Glutamatergic neuron (in vitro differentiated cells): ENCODE measurements at places on chromosomes 5 and 9. TPM values are rescaled to one million over a fixed set of nuclear protein-coding genes. Genes with fewer than 3 reads are reported as not detected.
A peak's percentile ranks its signal among the peaks of the same experiment; 100 is the strongest.

GRCh38 chr9:134425401-134425800, 99.1 kb downstream of the RXRA start:
- no peaks in the 10 kb centered on the region for H3K36me3 ChIP-seq
- H3K27ac ChIP-seq: no peak overlapping the region
- H3K4me3 ChIP-seq: no peak overlapping the region
- H3K4me1 ChIP-seq: peaks cover 5% of the 10 kb centered on the region
- no peak for DNase-seq

DNA sequence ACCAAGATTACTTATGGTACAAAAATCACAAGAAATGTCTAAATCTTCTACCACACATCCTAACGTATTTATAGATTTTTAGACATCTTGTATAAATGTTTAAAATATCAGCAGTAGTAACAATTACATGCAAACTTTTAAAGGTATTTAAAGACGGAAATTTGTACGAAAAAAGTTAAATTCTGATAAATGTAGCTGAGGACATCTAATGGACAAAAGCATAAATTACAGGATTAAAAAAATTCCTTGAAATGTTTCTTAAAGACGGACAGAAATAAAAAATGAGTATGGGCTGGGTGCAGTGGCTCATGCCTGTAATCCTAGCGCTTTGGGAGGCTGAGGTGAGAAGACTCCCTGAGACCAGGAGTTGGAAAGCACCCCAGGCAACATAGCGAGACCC, 15.8 kb downstream of the ERCC8 start:
- H3K4me1 ChIP-seq: no peaks in the 10 kb centered on the region
- DNase-seq: no peak
- H3K27ac ChIP-seq: no peak overlapping the region
- H3K4me3 ChIP-seq: no peak overlapping the region
- H3K36me3 ChIP-seq: no peaks in the 10 kb centered on the region

DNA sequence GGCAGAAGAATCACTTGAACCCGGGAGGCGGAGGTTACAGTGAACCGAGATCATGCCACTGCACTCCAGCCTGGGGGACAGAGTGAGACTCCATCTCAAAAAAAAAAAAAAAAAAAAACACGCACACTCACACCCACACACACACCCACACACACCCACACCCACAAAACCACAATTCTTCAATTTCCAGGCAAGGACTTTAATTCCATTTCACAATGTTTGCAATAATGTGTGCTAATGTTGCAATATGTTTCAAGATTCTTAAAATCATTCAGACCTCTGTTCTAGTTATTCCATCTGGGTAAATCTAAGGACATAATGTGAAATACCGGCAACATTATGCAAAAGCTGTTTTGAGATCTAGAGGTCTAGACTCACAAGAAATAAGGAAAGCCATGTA, 28.3 kb downstream of the CCDC69 start:
- H3K4me3 ChIP-seq: no peak overlapping the region
- no peaks in the 10 kb centered on the region for H3K4me1 ChIP-seq
- H3K27ac ChIP-seq: no peak overlapping the region
- DNase-seq: no peak
- H3K36me3 ChIP-seq: no peaks in the 10 kb centered on the region

DNA sequence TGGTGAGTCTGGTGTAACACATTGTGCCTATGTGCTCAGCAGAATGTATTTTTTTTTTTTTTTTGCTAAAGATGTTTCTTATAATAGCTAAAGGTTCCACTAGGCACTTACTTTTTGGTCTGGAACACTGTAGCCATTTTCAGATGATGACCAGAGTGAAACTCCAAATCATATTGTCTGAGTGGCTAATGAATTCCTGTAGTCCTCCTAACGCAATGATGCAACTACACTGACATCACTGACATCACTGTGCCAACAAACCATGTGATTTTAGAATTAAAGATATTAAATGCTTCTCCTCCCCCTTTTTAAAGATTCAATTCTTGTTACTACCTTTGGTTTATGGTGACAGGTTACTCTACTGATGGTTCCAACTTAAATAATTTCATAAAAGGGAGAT, 28.8 kb downstream of the JAKMIP2 start:
- H3K27ac ChIP-seq: peak overlapping the region; percentile 49
- peaks cover 11% of the 10 kb centered on the region for H3K27me3 ChIP-seq
- no peaks in the 10 kb centered on the region for H3K36me3 ChIP-seq
- H3K4me3 ChIP-seq: peak overlapping the region; percentile 5
- no peak for DNase-seq

The SLC34A1 gene
- total RNA-seq: not detected

DNA sequence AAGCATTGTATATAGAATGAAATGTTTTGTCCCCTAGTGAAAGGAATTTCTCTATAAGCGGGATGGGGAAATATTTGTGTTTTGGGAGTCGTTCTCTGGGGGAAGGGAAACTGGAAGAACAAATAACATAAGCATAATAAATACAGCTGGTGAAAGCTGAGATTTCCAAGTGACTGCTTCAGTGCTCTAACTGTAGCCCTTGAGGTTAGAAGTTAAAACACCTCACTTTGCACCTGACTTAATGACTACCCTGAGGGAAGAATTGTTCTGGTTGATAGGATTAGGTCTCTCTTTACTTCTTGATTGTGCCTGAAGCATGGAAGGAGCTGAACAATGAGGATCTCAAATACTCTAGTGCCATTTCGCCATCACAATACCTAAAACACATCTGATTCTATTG, 307.4 kb downstream of the MAN2A1 start:
- no peak for DNase-seq
- no peaks in the 10 kb centered on the region for H3K36me3 ChIP-seq
- H3K27ac ChIP-seq: no peak overlapping the region
- H3K27me3 ChIP-seq: no peaks in the 10 kb centered on the region
- no peak overlapping the region for H3K4me3 ChIP-seq
- H3K4me1 ChIP-seq: no peaks in the 10 kb centered on the region

The GRAMD2B gene
- 0.69 TPM for total RNA-seq

The ZNF618 gene
- total RNA-seq: 114 TPM

The CER1 gene
- total RNA-seq: 3.0 TPM

- H3K27ac ChIP-seq: no peak overlapping the region
- no peak for DNase-seq
- peaks cover 2% of the 10 kb centered on the region for H3K27me3 ChIP-seq
Measured at GRCh38 chr9:71518045-71518827, 250.1 kb downstream of the CEMIP2 start.
